ENCODE measurements at places on chromosomes 12 and 14.

- DNase-seq, result no peak
Observed at GRCh38 chr12:100877776-100878175, 83.2 kb downstream of the ANO4 start.

DNA sequence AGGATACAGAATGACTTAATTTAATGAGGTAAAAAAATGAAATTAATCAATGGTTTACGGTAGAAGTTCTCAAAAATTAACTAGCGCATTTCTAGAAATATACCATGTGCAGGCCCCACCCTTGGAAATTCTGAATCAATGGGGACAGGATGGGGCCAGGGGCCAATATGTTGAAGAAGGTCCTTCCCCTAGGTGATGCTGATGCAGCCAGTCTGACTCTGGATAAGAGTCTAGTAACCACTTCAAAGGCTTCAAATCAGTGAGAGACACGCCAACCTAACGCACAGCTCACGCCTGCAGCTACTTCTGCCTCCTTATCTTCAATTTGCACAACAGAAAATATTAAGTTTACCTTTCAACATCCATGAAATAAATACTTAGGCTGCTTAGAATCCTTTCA, 14.9 kb downstream of the GIT2 start:
- DNase-seq, result no peak

DNA sequence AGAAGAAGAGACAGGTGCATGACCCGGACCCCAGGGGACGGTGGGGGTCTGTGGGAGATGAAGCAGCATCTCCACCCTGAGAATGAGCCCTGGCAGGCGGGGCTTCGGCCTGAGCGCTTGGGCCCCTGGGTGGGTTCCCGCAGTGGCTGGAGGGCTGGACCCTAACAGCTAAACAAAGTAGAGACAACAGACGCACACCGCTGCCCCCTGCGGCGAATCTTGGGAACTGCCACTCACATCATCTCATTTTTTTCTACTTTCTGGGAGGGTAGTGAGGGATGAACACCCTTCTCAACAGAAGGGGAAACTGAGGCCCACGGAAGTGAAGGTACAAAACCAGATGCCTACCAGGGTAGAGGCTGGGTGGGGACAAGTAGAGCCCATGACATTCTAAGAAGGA, 104.7 kb downstream of the RFLNA start:
- no peak for DNase-seq

DNA sequence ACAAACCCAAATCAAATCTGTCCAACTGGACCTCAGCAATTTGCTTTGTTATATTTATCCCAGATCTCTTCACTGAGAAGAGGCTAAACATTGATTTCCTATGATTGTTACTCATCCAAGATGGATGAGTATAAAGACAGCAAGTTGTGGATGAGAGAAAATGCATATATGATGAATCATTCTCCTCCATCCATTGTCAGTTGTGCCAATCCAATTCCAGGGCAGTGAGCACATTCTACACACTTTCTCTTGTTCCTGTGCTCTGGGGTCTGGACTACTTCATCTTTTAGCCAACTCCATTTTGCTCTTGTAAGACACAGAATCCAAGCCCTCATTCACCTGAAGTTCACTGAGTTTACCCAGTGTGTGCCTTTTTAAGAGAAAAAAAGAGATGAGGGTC, 105.7 kb downstream of the GCH1 start:
- no peak for DNase-seq

DNA sequence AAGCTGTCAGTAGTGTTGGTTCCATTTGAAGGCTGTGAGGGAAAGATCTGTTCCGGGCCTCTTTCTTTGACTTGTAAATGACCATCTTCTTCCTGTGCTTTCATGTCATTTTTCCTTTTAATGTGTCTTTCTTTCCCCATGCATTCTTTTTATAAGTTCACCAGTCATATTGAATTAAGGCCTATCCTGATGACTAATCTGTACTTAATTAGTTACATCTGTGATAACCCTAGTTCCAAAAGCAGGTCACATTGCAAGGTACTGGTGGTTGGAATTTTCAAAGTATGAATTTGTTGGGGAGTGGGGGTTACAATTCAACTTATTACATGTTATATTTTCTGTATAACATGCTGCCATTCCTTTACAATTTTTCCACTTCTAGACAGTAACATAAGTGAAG, 1642.1 kb upstream of the FLRT2 start:
- DNase-seq, result no peak

DNA sequence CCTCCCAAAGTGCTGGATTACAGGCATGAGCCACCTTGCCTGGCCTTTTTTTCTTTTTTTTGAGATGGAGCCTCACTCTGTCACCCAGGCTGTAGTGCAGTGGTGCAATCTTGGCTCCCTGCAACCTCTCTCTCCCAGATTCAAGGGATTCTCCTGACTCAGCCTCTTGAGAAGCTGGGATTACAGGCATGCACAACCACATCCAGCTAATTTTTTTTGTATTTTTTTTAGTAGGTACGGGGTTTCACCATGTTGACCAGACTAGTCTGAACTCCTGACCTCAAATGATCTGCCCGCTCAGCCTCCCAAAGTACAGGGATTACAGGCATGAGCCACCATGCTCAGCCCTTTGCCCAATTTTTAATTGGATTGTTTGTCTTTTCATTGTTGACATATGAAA, 58.0 kb downstream of the SINHCAF start:
- DNase-seq, result no peak
